ENCODE measurements at places on chromosomes 5 and 9. TPM values are rescaled to one million over a fixed set of nuclear protein-coding genes. Genes with fewer than 3 reads are reported as not detected.

DNA sequence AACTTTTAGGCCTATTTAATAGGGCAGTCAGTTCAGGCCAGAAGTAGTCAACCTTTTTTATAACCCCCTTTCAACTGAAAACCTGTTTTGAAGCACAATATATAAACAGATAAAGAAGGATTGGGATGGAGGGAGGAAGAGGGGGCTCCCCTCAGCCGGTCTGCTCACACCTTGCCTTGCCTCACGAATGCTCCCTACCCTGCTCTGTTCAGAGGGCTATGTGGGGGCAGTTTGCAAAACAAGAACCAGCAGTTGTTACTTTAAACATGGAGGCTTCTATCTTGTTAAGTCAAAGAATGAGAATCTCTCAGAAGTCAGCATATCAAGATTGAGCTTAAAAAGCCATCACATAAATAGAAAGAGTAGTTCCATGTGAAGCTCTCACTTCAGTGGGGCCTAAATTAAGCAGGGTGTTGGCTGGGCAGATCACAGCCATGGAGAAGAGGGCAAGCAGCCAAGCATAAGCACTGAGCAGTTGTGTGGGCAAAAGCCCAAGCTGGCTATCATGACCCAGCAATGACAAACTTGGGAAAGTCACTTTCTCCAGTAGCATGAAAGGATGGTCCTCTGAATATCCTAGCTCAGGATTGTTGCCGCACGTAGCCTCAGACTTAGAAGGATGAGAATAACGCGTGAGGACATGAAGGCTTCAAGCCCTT is 70.6 kb downstream of the ALDH1A1 start:
- H3K27ac ChIP-seq, result no peak overlapping the region
- H3K36me3 ChIP-seq, result peaks cover 3% of the 10 kb centered on the region
- no peaks in the 10 kb centered on the region for H3K27me3 ChIP-seq
- no peaks in the 10 kb centered on the region for H3K4me1 ChIP-seq
- H3K4me3 ChIP-seq, result no peak overlapping the region

DNA sequence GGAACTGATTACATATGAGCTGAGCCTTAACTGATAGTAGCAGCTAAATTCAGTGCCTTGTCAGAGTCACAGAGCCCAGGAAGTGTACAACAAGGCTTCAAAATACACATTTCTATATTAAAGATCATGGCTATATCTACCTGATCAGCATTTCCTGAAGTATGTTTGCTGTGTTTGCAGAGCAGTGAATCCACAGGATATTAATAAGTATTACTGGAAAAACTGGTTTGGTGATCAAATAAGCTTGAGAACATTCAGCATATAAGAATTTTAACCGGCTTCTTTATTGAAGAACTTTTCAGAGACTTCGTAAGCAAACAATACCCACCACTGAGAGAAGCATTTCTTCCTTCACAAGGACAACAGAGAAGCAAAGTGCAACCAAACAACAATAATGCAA is 227.0 kb downstream of the ELAVL2 start:
- H3K36me3 ChIP-seq, result no peaks in the 10 kb centered on the region
- no peak overlapping the region for H3K4me3 ChIP-seq
- no peak overlapping the region for H3K27ac ChIP-seq
- no peaks in the 10 kb centered on the region for H3K27me3 ChIP-seq
- peaks cover 2% of the 10 kb centered on the region for H3K4me1 ChIP-seq

- DNase-seq, result no peak
- H3K27ac ChIP-seq, result no peak overlapping the region
- H3K4me3 ChIP-seq, result no peak overlapping the region
- H3K4me1 ChIP-seq, result peaks cover 7% of the 10 kb centered on the region
- peaks cover 6% of the 10 kb centered on the region for H3K27me3 ChIP-seq
Observed at GRCh38 chr9:115353681-115354080, 235.7 kb upstream of the TNC start.

DNA sequence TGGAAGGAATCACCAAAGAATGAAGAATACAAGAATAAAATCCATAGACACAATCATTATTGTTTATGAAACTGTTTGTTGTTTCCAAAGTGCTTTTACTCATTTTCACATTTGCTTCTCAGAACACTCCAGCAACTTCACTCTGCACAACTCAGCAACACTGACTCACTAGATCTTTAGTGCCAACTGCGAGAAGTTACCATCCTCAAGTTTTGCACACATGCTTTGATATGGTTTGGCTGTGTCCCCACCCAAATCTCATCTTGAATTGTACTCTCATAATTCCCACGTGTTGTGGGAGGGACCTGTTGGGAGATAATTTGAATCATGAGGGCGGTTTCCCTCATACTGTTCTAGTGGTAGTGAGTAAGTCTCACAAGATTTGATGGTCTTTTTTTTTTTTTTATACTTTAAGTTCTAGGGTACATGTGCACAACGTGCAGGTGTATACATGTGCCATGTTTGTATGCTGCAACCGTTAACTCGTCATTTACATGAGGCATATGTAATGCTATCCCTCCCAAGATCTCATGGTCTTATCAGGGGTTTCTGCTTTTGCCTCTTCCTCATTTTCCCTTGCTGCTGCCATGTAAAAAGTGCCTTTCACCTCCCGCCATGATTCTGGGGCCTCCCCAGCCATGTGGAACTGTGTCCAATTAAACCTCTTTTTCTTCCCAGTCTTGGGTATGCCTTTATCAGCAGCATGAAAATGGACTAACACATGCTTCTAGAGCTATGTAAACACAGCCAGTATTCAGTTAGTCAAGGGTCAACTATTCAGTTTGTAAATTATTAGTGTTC is 36.9 kb downstream of the CLINT1 start:
- no peaks in the 10 kb centered on the region for H3K27me3 ChIP-seq
- H3K4me1 ChIP-seq, result peaks cover 28% of the 10 kb centered on the region
- H3K27ac ChIP-seq, result peak overlapping the region; percentile 86
- H3K4me3 ChIP-seq, result no peak overlapping the region
- DNase-seq, result no peak

GRCh38 chr5:175385691-175386362 is 58.2 kb downstream of the DRD1 start:
- no peak overlapping the region for H3K4me3 ChIP-seq
- no peak overlapping the region for H3K27ac ChIP-seq
- no peaks in the 10 kb centered on the region for H3K36me3 ChIP-seq
- H3K4me1 ChIP-seq, result peaks cover 17% of the 10 kb centered on the region
- no peaks in the 10 kb centered on the region for H3K27me3 ChIP-seq

DNA sequence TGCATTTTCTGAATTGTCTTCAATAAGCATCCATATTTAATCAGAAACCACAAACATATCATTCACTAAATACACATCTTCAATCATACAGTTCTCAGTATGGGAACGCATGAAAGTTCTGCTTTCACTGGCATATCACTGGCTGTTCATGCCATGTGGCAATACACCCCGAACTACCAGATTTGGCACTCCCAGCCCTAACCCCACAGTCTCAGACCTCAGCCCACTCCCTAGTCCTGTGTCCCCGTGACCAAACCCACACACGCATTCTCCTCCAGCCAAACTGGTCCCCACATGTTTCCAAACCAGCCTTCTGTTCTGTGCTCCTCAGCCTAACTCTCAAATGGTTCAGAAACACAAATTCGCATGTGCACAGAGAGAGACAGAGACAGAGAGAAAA is 20.6 kb downstream of the KCNMB1 start:
- H3K36me3 ChIP-seq, result no peaks in the 10 kb centered on the region
- H3K4me3 ChIP-seq, result no peak overlapping the region
- no peak overlapping the region for H3K27ac ChIP-seq
- no peaks in the 10 kb centered on the region for H3K4me1 ChIP-seq
- H3K27me3 ChIP-seq, result peaks cover 37% of the 10 kb centered on the region
- DNase-seq, result no peak

DNA sequence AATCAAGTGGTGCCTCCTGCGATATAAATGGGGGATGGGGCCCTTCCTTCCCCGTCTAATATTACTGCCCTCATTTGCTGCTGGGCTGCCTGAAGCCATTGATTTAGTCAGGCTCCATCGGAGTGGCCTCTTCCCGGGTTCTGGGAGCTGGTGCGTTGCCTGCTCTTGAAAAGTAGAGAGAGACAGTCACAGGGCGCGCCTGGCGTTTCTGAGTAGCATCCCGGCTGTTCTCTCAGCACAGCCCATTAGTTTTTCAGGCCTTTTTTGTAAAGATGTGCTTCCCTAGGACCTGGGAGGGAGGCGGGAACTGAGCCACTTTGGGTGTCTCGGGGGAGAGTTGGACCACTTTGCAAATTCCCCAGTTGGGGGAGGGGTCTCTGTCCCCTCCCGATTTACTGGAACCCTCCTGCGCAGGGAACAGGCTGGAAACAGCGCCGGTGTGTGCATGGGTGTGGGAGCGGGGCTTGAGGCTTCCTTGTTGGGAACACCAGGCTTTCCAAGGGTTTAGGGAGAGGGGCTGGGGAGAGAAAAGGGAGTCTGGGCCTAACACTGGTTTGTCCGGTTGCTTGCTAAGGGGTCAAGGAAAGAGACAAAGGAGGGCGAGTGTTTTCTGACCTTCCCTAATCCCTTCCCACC is 4.7 kb downstream of the PRDM6 start:
- no peak overlapping the region for H3K4me3 ChIP-seq
- peaks cover 14% of the 10 kb centered on the region for H3K4me1 ChIP-seq
- no peaks in the 10 kb centered on the region for H3K36me3 ChIP-seq
- peaks cover 82% of the 10 kb centered on the region for H3K27me3 ChIP-seq
- H3K27ac ChIP-seq, result peak overlapping the region; percentile 36

Gene TLE4
- total RNA-seq, result 54.1 TPM

Gene PKD2L2
- not detected for total RNA-seq

GRCh38 chr5:52497133-52497693 is 290.5 kb upstream of the ITGA1 start:
- no peaks in the 10 kb centered on the region for H3K27me3 ChIP-seq
- no peak overlapping the region for H3K4me3 ChIP-seq
- no peaks in the 10 kb centered on the region for H3K36me3 ChIP-seq
- no peak for DNase-seq

Gene KLHL9
- 35.9 TPM for total RNA-seq

GRCh38 chr5:133396814-133397213 is 215.5 kb downstream of the FSTL4 start:
- no peak overlapping the region for H3K4me3 ChIP-seq
- H3K4me1 ChIP-seq, result no peaks in the 10 kb centered on the region
- DNase-seq, result no peak

Gene GABRA6
- total RNA-seq, result not detected

DNA sequence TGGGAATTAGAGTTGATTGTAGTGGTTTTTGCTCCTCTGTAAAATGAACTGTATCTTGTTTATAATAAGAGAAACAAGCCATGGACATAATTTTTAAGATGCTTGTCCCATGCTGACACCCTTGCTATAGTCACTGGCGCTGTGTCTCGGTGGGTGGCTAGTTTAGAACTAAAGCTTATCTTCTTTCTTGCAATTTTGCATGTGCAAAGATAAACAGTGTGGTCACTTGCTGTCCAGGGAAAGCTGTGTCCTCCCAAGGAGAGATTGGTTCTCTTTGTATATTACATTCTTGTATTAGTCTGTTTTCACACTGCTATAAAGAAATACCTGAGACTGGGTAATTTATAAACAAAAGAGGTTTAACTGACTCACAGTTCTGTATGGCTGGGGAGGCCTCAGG is 143.8 kb downstream of the MELK start:
- no peaks in the 10 kb centered on the region for H3K4me1 ChIP-seq
- H3K27me3 ChIP-seq, result peaks cover 13% of the 10 kb centered on the region
- no peak for DNase-seq
- H3K36me3 ChIP-seq, result no peaks in the 10 kb centered on the region
- no peak overlapping the region for H3K4me3 ChIP-seq

Gene SMIM33
- total RNA-seq, result not detected

- H3K27me3 ChIP-seq, result peaks cover 52% of the 10 kb centered on the region
- H3K27ac ChIP-seq, result no peak overlapping the region
- no peak overlapping the region for H3K4me3 ChIP-seq
- H3K36me3 ChIP-seq, result no peaks in the 10 kb centered on the region
- no peaks in the 10 kb centered on the region for H3K4me1 ChIP-seq
- no peak for DNase-seq
Observed at GRCh38 chr9:127923046-127923445, 6.2 kb upstream of the ST6GALNAC4 start.

DNA sequence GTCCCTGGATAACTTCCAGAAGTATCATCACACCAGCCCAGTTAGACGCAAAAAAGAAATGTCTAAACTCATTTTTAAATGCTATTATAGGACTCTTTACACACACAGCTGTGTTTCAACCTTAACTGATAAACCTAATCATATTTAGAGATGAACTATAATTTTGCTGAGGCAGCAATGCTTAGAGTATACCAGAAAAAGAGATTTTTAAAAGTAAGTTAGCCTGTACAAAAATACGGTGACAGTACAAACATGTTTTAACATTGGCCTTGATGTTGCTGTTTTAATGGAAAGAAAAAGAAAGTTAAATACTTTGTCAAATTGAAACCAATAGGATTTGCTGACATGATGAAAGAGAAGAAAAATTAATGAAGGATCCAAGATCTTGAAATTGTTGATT is 1341.2 kb upstream of the CDH6 start:
- no peak for DNase-seq
- no peaks in the 10 kb centered on the region for H3K4me1 ChIP-seq
- no peaks in the 10 kb centered on the region for H3K36me3 ChIP-seq
- no peak overlapping the region for H3K4me3 ChIP-seq
- H3K27ac ChIP-seq, result no peak overlapping the region
- H3K27me3 ChIP-seq, result no peaks in the 10 kb centered on the region

GRCh38 chr5:131406975-131407638 is 143.3 kb downstream of the CDC42SE2 start:
- H3K27ac ChIP-seq, result no peak overlapping the region
- no peaks in the 10 kb centered on the region for H3K27me3 ChIP-seq
- no peaks in the 10 kb centered on the region for H3K4me1 ChIP-seq
- peaks cover 43% of the 10 kb centered on the region for H3K36me3 ChIP-seq
- DNase-seq, result no peak

Gene NUTM2F
- not detected for total RNA-seq

Gene MATR3
- total RNA-seq, result 336 TPM

Gene FBP2
- not detected for total RNA-seq

DNA sequence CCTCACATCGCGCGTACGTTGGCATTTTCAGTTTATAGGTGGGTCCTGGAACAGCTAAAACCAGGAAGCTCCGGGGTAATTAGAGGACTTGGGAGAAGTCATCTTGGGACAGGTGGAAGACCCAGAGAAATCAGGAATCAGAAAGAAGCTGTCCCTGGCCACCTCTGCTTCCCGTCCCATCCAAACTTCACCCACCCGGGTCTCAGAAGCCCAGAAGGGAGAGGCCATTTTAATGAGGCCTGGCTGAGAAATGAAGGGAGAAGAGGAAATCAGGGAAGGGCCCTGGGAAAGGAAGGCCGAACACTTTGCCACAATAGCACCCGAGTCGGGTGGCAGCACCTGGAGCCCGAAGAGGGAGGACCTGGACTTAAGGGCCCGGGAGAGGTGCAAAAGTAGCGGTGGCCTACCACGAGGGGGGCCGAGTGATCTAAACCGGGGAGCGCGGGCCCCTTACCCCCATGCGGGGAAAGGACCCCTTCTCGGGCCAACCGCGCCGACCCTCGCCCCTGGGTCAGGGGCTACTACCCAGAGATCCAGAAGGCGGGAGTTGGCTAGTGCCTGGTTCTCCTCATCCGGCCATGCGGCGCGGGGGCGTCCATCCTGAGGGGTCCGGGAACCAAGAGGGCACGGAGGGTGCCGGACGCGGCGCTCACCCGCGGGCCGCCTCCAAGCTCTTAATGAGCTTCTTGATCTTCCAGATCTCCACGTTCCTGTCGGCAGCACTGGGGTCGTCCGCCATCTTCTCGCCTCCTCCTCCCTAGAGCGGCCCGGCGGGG is 668 bp downstream of the ETF1 start:
- no peak for DNase-seq
- no peaks in the 10 kb centered on the region for H3K36me3 ChIP-seq
- H3K4me1 ChIP-seq, result peaks cover 39% of the 10 kb centered on the region
- no peaks in the 10 kb centered on the region for H3K27me3 ChIP-seq
- H3K4me3 ChIP-seq, result peak overlapping the region; percentile 99

Gene FOXD1
- total RNA-seq, result 0.19 TPM

Gene TEX48
- not detected for total RNA-seq
